Hematopoietic multipotent progenitor cell treated with erythropoietin and hydrocortisone succinate and interleukin-3 and kit ligand, for 4 days (in vitro differentiated cells): ENCODE measurements at places on chromosomes 4 and X.

DNA sequence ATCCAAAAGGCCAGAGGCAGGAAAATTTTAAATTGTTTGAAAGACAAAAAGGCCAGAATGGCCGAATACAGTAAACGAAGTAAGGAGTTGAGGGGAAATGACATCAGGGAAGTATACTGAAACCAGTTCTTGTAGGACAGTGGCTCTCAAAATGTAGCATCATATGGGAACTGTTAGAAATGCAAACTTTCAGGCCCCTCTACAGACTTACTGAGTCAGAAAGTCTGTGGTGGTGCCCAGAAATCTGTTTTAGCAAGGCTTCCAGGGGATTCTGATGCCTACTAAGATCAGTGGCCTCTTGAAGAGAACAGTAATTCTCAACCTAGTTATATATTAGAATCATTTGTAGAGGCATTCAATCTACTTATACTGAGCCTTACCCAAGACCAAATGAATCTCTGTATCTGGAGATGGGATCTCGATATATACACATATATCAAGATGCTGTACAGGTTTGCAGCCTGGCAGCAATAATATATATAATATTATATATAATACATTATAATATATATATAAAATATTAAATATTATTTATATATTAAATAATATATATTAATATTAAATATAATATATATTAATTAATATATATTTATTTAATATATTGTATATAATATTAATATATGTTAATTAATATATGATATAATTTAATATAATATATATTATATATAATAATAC lies 39.7 kb downstream of the ADAMTS3 start:
- DNase-seq = peak; percentile 22

DNA sequence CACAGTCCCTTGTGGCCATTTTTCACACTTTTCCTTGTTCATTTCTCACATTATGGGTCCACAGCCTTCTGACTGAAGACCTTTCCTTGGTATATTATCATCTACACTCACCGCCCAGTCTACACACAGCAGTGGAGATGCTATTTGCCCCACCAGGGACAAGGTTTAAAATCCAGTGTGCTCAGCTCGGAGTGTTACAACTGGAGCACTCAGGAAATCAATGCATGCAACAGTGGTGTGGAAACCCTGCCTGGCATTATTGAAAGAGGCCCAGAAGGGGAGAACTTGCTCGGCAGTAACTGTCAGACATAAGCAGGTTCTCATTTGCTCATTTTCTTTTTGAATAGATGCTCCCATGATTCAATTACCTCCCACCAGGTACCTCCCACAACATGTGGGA lies 340.9 kb downstream of the DHRSX start:
- peak; percentile 35 for DNase-seq

GRCh38 chrX:127057891-127058619 lies 238.5 kb downstream of the PRR32 start:
- DNase-seq = no peak

GRCh38 chr4:147578051-147578476 lies 39.1 kb upstream of the TMEM184C start:
- no peak for DNase-seq

DNA sequence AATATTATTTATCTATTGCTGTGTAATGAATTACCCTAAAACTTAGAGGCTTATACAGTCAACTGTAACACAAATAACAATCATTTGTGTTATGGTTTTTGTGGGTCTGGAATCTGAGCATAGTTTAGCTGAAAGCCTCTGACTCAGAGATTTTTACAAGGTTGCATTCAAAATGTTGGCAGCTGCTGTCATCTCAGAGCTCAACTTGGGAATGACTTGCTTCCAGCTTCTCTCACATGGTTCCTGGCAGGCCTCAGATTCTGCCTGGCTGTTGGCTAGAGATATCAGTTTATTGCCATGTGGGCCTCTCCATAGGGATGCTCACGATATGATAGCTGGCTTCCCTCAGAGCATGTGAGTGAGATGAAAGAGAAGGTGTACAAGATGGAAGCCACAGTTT lies 70.2 kb upstream of the BRWD3 start:
- no peak for DNase-seq

DNA sequence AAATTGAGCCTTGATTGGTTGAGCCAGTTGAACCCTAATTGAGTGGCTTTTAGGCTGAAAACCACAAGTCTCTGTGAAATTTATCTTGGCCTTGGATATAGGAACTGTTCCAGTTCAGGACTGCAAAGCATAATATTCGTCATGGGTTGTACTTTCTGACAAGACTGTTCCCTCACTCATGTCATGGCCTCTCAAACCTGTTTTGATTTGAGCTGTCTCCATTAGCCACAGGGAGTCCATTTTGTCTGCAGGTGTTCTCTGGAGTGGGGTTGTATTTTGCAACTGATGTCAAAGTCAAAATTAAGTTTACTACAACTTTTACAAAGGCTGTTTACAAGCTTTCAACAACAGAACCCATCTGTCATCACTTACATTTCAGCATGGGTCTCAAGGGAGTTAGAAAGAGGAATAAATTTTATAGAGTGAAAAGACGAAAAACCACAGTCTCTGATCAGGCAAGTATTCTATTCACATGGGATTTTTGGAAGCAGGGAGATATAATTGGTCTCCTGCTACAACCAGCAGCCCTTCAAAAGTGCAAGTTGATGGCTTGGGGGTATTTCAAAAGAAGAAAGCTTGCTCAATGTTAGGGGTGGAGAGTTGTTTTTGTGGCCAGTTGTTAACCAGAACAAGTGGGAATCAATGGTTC lies 1716.3 kb downstream of the C4orf33 start:
- DNase-seq = no peak

DNA sequence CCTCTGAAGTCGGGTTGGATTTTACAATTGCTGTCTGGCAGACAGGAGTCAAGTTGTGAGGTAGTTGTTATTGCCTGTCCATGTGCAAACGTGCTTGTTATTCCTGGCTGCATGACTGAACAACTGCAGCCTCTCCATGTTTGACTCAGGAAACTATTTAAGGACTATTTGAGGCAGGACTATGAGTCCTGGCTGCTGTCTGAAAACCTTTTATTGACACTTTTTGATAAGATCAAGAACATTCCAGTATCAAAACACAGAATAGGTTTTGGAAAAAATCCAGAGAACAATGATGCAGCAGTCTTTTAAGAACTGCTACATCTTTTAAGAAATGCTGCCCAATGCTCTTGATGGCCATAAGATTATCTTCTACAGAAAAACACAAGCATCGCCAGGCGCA lies 10.0 kb upstream of the SPRY1 start:
- DNase-seq = peak; percentile 20
